T-cell (primary cell): ENCODE measurements at places on chromosomes 1 and 21. TPM values are rescaled to one million over a fixed set of nuclear protein-coding genes. Genes with fewer than 3 reads are reported as not detected.
A peak's percentile ranks its signal among the peaks of the same experiment; 100 is the strongest.

CD1E gene
- total RNA-seq: not detected

KPRP gene
- not detected for total RNA-seq

PLPPR5 gene
- total RNA-seq: not detected

IL19 gene
- total RNA-seq: not detected

FCAMR gene
- not detected for total RNA-seq

DNA sequence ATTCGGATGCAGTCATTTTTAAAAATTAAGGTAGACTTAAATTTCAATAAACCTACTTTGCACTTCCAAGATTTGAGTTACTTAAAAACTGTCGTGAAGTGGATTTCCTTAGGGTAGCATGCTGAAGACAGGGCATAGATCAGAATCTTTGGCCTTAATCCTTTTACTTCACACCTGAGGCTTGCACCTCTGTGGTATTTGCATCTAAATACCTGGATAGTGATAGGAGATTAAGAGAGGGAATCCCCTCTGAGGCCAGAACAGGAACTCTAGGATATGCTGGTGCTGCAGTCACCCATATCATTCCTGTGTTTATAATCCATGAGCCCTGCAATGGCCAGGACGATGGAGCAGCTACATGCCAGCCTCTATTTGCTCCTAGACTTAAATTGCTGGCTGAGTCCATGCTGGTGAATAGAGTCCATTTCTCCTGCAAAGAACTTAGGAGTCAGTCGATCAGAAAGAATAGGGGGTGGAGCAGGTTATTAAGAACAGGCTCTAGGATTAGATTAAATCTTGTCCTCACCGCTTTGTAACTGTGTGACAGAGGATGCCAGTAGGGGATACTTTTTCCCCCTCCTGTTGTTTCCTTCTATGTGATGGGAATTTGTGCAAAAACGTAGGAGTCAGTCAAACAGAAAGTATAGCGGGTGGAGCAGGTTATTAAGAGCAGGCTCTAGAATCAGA lies 333.6 kb downstream of the DUSP10 start:
- no peak for DNase-seq

DNA sequence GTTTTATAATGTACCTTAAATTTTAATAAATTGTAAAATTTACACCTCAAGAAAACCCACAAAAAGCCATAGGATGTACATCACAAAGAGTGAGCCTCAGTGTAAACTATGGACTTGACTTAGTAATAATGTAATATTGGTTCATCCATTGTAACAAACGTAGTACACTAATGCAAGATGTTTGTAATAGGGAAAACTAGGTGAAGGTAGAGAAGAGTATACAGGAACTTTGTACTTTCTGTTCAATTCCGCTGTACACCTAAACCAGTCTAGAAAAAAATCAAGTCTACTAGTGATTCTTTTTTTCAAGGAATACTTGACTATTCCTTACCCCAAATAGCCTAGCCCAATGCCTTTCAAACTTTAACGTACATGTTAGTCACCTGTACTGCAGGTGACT lies 222.3 kb upstream of the FGGY start:
- DNase-seq: no peak

GRCh38 chr1:76677416-76678405 lies 189.6 kb upstream of the ST6GALNAC5 start:
- no peak for DNase-seq

DNA sequence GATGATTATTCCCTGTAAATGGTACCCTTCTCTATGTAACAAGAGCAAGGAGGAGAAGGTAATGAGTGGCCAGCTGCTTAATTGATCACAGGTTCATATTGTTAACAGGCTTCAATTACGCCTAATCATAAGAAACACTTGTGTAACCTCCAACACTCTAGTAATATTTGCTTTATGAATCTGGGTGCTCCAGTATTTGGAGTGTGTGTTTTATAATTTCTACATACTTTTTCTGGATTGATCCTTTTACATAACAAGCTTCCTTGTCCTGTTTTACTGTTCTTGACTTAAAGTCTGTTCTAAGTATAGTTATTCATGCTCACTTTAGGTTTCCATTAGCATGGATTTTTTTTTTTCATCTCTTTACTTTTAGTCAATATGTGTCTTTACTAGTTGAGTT lies 984.2 kb downstream of the AMY1C start:
- DNase-seq: no peak

DNA sequence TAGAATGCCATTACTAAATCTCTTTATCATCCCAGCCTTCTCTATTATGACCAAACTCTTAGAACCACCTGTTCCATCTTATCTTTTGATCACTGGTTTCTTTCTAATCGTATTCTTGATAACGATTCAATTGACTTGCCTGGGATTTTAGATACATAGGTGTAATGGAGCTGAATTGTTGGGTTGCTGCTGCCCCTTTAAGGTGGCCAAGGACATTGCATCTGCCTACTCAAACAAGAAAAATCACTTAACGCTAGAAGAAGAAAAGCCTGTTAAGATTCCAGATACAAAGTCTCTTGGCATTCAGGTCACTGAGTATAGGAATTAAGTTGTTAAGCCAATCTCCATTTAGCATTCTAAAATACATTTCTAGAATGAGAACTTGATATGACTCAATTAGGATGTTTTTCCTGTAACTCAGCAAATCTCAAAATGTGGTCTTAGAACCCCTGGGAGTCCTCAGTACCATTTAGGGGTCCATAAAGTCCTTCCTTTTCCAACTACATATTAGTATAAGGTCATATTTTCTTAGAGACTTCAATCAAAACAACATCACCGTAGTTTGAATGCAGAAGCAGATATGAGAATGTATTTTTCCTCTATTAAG lies 12.4 kb downstream of the NEXN start:
- DNase-seq: no peak

DNA sequence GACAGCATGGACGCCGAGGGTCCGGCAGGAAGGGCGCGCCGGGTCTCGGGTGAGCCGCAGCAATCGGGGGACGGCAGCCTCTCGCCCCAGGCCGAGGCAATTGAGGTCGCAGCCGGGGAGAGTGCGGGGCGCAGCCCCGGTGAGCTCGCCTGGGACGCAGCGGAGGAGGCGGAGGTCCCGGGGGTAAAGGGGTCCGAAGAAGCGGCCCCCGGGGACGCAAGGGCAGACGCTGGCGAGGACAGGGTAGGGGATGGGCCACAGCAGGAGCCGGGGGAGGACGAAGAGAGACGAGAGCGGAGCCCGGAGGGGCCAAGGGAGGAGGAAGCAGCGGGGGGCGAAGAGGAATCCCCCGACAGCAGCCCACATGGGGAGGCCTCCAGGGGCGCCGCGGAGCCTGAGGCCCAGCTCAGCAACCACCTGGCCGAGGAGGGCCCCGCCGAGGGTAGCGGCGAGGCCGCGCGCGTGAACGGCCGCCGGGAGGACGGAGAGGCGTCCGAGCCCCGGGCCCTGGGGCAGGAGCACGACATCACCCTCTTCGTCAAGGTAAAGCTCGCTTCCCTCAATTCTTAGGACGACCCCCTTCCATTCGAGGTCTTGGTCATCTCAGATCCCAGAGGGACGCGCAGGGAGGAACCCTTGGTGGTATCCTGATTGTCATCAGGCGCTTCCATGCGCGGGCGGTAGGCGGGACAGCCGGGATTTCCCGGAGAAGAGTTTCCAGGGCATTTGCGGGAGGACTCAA lies 1.6 kb downstream of the CLIC6 start:
- no peak for DNase-seq

DNA sequence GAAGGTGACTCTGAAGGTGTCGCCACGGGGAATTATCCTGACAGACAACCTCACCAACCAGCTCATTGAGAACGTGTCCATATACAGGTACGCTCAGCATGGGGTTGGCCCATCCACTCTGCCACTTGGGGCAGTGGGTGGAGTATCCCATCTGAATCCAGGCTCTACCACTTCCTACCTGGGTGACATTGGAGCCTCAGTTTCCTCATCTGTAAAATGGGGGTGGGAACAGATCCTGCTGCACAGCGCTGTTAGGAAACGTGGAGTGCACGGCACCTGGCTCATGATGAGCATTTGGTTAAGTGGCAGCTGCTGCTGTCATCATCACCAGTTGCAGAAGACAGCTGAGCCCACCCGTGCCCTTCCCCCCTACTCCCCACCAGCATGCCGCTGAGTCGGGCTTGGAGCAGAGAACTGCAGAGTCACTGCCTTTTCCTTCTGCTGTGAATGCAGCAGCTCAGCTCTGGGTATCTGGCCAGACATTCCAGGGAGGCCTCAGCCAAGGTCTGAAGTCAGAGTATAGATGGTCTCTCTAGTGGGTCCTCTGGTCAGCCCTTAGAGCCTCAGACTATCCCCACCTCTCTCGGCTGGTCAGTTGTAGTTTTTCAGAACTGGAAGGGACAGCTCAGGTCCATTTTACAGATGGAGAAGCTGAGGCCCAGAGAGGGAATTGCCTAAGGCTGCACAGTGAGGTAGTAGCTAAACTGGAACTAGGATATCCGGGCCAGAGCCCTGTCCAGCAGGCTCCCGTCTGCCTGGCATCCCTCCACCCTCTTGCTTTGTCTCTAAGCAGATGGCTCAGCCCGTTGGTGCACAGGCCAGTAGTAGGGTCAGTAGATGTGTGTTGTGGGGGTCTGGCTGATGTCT lies 11.7 kb downstream of the LDLRAP1 start:
- no peak for DNase-seq

DNA sequence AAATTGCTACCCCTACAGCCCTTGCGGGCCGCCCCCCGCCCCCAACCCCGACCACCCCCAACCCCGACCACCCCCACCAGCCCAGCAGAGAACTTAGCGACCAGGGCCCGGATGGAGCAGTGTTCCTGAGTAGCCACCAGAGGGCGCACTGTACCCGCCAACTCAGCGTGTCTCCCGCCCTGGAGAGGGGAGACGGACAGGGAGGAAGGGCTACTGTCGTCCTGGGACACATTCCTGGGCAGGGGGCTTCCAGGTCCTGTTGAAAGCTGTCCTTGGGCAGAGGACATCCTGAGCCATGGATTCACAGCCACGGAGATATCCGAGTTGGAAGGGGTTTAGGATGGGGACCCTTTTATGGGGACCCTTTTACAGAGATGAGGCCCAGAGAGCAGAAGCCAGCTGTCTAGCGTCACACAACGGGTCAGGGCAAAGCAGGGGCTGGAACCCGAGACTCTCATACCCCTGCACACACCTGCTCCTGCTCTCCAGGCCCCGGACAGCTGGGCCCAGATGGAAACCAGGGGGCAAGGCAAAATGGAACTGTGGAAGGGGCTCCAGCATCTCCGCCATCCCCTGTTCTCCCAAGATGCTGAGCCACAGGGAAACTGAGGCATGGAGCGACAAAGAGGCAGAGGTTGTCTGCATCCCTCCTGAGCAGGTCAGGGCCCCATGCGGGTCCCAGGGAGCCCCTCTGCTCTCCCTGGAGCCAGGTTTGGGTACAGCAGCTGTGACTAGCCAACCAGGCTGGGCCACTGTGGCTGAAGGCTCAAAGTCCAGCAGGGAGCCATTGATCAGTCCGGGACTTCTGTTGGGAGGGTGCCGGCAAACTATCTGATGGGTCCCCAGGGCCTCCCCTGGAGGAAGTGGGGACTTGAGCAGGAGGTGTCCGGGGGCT lies 25.0 kb upstream of the LAPTM5 start:
- DNase-seq: peak; percentile 41
